Breast epithelium (tissue), 4 donors: ENCODE measurements at places on chromosomes 7 and 10. TPM values are rescaled to one million over a fixed set of nuclear protein-coding genes. Genes with fewer than 3 reads are reported as not detected.

The NUTM2A gene
- 2.9 TPM for total RNA-seq

The EPDR1 gene
- total RNA-seq, result 8.2 TPM

The RAMP3 gene
- 11.7 TPM for total RNA-seq

The KCP gene
- 0.33 TPM for total RNA-seq

The TMEM225B gene
- total RNA-seq, result 1.0 TPM

The ZNF37A gene
- total RNA-seq, result 32.1 TPM

- no peaks in the 10 kb centered on the region for H3K4me1 ChIP-seq
- no peaks in the 10 kb centered on the region for H3K36me3 ChIP-seq
- peak; percentile 37 for DNase-seq
- no peaks in the 10 kb centered on the region for H3K27me3 ChIP-seq
Observed at GRCh38 chr7:91264924-91265681, 870 bp downstream of the FZD1 start.

GRCh38 chr7:151851782-151852181, 25.1 kb downstream of the PRKAG2 start:
- peak overlapping the region; percentile 85 for H3K27ac ChIP-seq
- H3K27me3 ChIP-seq, result no peaks in the 10 kb centered on the region
- H3K4me3 ChIP-seq, result peak overlapping the region; percentile 60
- DNase-seq, result no peak
- H3K36me3 ChIP-seq, result no peaks in the 10 kb centered on the region

GRCh38 chr7:111439977-111440376, 122.3 kb downstream of the IMMP2L start:
- no peak for DNase-seq
- no peaks in the 10 kb centered on the region for H3K36me3 ChIP-seq
- H3K27me3 ChIP-seq, result no peaks in the 10 kb centered on the region
- H3K4me3 ChIP-seq, result no peak overlapping the region
- H3K27ac ChIP-seq, result no peak overlapping the region
